ENCODE measurements at places on chromosomes 5 and 9.
A peak's percentile ranks its signal among the peaks of the same experiment; 100 is the strongest.

- no peaks in the 10 kb centered on the region for H3K27me3 ChIP-seq
- no peak overlapping the region for H3K27ac ChIP-seq
- no peak overlapping the region for H3K4me3 ChIP-seq
- peaks cover 22% of the 10 kb centered on the region for H3K36me3 ChIP-seq
Observed at GRCh38 chr5:6719417-6719816, 6.2 kb downstream of the TENT4A start.

- peaks cover 14% of the 10 kb centered on the region for H3K4me1 ChIP-seq
- no peak overlapping the region for H3K27ac ChIP-seq
- H3K4me3 ChIP-seq, result peak overlapping the region; percentile 82
Observed at GRCh38 chr9:4661611-4662010, 483 bp upstream of the PLPP6 start.

DNA sequence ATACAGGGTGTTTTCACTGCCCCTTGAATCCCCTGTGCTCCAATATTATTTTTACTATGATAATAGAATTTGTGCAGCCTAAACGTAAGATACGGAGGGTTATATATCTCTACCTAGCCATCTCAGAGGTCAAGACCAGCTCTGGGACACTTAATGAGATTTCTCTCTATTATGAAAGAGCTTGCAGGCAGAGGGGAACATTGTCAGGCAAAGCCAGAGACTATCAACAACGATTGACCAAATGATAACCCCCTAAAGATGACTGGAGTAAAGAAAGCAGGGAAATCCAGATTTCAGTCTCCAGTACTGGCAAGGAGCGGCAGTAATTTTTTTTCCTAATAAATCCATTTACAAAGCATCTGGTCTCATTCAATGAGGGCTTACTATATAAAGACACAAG, 59.8 kb upstream of the LPAR1 start:
- H3K4me3 ChIP-seq, result no peak overlapping the region
- H3K27ac ChIP-seq, result no peak overlapping the region
- H3K4me1 ChIP-seq, result peaks cover 22% of the 10 kb centered on the region
- H3K27me3 ChIP-seq, result no peaks in the 10 kb centered on the region
- H3K36me3 ChIP-seq, result no peaks in the 10 kb centered on the region

DNA sequence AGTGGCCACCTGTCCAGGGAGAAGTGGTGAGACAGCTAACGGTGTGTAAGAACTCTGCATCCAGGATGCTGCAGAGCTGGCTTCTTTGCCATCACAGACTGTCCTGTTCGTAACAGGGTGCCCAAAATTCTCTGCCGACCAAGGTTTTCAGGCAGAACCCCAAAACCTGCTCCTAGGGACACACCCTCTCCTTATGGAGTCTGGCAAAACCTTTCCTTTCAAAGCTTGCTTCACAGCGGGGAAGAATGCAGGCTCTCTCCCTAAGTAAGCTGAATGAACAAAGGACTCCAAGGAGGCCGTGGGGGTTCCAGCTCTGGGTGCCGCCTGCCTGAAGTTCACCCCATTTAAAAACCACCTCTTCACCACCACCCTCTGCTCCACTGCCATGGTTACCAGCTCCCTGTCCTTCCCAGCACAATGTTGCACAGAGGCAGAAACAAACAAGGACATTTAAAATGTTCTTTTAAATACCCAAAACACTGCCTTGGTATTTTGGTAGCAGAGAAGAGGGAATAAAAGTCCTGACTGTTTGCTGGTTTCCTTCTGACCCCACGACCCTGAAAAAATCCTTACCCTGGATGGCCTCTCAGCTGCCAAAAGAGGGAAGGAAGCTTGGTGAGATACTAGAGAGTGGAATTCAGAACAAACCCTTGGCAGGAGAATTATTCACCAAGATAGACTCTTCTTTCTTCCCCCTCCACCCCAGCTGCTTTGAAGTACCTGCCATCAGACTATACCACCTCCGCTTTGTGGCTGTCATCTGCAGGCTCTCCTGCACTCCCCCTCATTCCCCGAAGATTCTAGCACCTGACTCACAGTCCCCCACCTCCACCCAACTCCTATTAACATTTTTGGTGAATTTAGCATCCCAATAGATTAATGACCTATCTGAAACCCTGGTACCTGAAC, 7.1 kb upstream of the KLF9 start:
- peaks cover 9% of the 10 kb centered on the region for H3K4me1 ChIP-seq
- H3K4me3 ChIP-seq, result peak overlapping the region; percentile 89
- H3K27me3 ChIP-seq, result peaks cover 7% of the 10 kb centered on the region
- H3K27ac ChIP-seq, result peak overlapping the region; percentile 55

DNA sequence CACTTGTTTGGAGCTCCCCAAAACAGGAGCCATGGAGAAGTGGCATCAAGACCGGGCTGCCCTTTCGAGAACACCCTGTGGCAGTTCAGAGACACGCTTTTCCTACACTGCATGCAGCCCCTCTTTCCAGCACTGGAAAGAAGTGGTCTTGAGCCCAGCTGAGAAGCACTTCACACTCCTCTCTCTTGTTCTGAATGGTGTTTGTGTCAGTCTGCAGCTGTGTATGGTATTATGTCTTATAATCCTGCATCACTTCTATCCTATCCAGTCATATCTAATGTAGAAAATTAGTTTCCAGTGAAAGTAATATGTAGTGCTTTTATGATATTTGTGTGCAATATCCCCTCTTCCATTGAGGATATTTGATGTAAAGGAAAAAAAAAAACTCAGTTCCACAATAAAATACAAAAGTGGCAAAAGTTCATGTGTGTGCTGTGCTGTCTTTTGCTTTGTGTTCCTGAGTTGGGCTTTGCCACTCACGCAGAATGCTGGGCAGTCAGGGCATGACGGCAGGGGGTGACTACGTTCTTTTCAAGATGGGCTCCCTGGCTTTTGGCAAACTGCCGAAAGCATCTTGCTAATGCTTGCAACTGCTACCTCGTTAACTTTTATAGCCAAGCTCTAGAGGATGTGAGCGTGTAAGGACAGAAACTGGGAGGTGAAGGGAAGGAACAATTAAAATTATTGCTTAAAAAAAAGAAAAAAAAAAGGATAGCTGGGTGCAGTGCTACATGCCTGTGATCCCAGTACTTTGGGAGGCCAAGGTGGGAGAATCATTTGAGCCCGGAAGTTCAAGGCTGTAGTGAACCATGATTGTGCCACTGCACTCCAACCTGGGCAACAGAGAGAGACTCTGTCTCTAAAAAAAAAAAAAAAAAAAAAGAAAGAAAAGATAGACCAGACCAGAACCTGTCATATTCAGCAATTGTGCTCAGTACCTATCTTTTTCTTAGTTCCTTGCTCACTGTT, 102.2 kb downstream of the MAP1B start:
- H3K27me3 ChIP-seq, result no peaks in the 10 kb centered on the region
- no peaks in the 10 kb centered on the region for H3K4me1 ChIP-seq
- peak overlapping the region; percentile 30 for H3K27ac ChIP-seq
- peak; percentile 61 for DNase-seq
- H3K36me3 ChIP-seq, result peaks cover 52% of the 10 kb centered on the region

GRCh38 chr5:42974536-42974935, 65.6 kb downstream of the ANXA2R start:
- H3K36me3 ChIP-seq, result no peaks in the 10 kb centered on the region
- DNase-seq, result no peak
- H3K4me1 ChIP-seq, result no peaks in the 10 kb centered on the region
- no peaks in the 10 kb centered on the region for H3K27me3 ChIP-seq
- H3K4me3 ChIP-seq, result no peak overlapping the region
- H3K27ac ChIP-seq, result no peak overlapping the region

GRCh38 chr5:126780165-126780827, 3.4 kb downstream of the LMNB1 start:
- peaks cover 40% of the 10 kb centered on the region for H3K36me3 ChIP-seq
- peak overlapping the region; percentile 87 for H3K4me3 ChIP-seq
- H3K27ac ChIP-seq, result peak overlapping the region; percentile 42

DNA sequence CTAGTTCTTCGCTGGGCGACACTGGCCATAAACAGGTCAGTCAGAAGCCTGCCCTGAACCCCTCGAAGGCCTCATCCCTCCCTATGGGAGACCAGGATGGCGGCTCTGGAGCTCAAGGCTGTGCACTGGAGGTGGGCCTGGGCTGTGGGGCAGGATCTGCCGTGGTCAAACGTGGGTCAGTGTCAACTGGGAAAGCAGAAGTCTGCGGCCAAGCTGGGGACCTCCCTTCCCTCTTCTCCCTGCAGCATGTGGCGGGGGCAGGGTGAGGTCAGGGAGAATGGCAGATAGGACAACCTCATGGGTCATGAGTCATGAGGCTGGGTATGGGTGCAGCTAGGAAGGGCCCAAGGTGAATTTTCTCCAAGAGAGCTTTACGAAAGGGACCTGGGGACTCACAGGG, 132.9 kb downstream of the RXRA start:
- H3K4me1 ChIP-seq, result no peaks in the 10 kb centered on the region
- H3K4me3 ChIP-seq, result no peak overlapping the region
- no peaks in the 10 kb centered on the region for H3K36me3 ChIP-seq
- H3K27me3 ChIP-seq, result no peaks in the 10 kb centered on the region
- no peak for DNase-seq
- H3K27ac ChIP-seq, result no peak overlapping the region

DNA sequence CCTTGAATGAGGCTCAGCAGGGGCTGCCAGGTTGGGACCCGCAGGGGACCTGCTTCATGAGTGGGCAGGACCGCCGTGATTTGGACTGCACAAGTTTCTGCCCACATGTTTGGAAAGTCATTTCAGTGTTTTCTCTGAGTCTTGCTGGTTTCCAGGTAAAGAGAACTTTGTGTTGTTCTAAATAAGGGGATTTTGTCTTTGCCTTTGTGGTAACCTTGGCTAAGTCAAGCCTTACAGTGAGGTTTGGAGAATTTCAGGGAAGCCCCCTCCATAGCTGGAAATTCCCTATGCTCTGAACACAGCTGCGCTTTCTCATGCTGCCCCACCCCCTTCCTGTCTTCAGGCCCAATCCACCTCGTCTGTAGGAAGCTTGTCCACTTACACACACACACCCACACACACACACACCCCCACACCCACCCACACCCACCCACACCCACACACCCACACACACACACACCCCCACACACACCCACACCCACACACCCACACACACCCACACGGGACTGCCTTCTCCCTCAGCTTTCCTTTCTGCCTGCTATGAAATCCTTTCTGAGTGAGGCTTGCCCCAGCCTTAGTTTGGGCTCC, 270.1 kb downstream of the HSPA4 start:
- no peak for DNase-seq
- no peak overlapping the region for H3K4me3 ChIP-seq
- peaks cover 3% of the 10 kb centered on the region for H3K4me1 ChIP-seq

DNA sequence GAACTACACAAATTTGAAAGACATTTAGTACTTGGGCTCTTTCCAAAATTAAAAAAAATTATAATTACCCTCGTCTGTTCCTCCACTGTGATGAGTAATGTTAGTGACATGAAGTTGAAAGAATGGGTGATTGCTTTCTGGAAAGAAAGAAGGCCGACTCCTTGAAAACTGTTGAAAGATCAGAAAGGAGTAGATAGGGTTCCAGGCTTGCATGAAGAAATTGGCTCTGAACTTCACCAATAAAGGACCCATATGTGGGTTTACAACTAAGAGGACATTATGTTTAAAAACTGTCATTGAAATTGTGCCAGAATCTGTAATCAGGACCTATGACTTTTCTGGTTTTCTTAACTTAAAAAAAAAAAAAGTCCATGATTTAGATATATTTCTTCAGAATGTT, 20.7 kb upstream of the MOCS2 start:
- no peaks in the 10 kb centered on the region for H3K27me3 ChIP-seq
- no peak for DNase-seq
- H3K36me3 ChIP-seq, result no peaks in the 10 kb centered on the region

DNA sequence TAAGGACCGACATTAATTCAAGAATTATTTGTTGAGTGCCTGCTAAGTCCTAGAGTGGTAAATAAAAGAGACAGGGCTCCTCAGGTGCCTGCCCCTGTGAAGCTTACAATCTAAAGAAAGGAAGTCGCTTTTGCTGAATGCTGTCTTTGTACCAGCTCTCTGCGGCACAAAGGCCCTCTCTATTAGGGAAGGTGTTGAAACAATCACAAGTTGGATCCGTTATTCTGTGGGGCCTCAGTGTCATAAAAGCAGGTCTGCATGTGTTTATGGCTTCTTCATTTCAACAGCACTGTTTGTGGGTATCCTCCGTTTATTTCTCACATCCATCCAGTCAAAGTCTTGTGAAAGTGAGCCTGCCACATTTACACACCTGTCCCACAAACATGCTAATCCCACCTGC, 7.0 kb upstream of the MVB12B start:
- H3K4me1 ChIP-seq, result no peaks in the 10 kb centered on the region
- H3K27me3 ChIP-seq, result no peaks in the 10 kb centered on the region
- H3K36me3 ChIP-seq, result no peaks in the 10 kb centered on the region
- no peak for DNase-seq
- no peak overlapping the region for H3K27ac ChIP-seq

DNA sequence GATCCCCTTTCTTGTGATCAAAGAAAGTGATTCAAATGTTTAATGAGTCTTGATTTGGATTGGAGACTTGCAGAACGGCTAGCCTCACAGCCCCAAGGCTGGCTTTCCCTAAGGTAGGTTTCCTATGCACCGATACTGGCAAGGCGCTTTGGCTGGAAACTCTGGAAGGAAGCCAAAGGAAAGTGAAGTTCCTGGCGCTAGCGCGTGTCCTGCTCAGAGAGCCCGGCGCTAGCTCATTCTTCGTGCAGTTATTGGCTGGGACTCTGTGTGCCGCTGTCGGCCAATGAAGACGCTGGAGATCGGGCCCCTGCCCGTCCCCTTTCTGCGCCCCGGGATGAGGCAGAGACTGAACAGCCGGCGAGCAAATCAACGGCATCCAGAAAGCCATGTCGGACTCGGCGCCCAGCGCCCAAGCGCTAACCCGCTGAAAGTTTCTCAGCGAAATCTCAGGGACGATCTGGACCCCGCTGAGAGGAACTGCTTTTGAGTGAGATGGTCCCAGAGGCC, at the start of gene PCDHGC3:
Gene PCDHGC3, plus strand, starts transcription at position 342 of the 507 bp plus-strand sequence. Its CDS starts 151 bp downstream, at position 493.
- H3K4me1 ChIP-seq, result no peaks in the 10 kb centered on the region
- H3K4me3 ChIP-seq, result peak within 1 kb of the TSS; percentile 86
- peaks cover 12% of the 10 kb centered on the region for H3K27me3 ChIP-seq
- H3K36me3 ChIP-seq, result no peaks in the 10 kb centered on the region
- peak; percentile 97 for DNase-seq
- no peak within 1 kb of the TSS for H3K27ac ChIP-seq

All from endodermal cell (in vitro differentiated cells).